Stimulated activated CD8-positive, alpha-beta memory T cell treated with anti-CD3 and anti-CD28 coated beads, Interleukin-7, amount 100 ng/mL, for 1 hour (primary cell): ENCODE measurements at places on chromosomes 16 and 17.

DNA sequence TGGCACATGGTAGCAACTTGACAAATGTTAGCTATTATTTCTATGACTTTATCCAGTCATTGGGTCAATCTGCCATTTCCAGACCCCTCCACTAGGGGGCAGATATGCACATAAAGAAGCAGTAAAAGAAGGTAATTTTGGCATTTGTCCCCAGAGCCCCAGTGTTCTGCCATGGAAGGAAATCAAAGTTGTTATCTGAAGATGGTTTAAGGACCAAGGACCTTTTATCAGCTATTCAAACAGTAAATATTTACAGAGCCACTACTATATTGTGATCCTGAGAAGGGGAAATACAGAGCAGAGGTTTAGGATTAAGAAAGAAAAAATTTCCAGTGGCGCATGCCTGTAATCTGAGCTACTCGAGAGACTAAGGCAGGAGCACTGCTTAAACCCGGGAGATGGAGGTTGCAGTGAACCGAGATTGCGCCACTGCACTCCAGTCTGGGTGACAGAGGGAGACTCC is 20.0 kb downstream of the TRAF4 start:
- peak; percentile 49 for DNase-seq

DNA sequence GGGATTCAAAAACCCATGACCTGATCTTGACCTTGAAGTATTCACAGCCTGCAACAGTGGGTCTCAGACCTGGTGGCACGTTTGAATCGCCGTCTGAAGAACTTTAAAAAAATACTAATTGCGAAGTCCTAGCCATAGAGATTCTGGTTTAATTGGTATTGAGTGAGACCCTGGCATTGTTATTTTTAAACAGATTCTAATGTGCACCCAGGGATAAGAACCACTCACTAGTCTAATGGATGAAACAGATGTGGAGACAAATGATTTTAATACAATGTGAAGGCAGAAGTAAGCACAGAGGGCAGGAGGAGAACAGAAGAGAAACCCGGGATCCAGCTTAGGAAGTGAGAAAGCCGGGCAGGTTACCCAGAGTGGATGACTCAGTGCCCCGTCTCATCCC is 21.2 kb downstream of the TMEM98 start:
- DNase-seq = no peak

DNA sequence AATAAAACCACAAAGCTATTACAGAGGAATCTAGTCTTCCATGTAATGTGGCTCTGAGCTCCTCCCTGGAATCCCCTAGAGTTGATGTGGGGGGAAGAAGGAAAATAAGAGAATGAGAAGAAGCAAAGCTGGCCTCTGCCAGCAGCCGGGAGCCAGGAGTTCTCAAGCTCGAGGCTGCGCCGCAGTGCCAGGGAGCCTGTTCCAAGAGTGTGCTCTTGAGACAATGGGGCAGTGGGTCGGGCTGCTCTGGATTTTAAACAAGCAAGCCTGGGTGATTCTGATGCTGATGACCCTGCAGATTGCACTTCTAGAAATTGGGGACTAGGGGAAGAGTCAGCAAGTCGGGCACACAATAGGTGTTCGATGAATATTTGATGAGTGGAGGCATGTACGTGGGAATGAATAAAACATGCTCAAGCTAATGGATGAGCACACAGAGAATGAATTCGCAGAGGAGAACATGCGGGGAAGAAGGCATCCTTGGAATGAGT is 119.9 kb downstream of the CMIP start:
- DNase-seq = no peak

DNA sequence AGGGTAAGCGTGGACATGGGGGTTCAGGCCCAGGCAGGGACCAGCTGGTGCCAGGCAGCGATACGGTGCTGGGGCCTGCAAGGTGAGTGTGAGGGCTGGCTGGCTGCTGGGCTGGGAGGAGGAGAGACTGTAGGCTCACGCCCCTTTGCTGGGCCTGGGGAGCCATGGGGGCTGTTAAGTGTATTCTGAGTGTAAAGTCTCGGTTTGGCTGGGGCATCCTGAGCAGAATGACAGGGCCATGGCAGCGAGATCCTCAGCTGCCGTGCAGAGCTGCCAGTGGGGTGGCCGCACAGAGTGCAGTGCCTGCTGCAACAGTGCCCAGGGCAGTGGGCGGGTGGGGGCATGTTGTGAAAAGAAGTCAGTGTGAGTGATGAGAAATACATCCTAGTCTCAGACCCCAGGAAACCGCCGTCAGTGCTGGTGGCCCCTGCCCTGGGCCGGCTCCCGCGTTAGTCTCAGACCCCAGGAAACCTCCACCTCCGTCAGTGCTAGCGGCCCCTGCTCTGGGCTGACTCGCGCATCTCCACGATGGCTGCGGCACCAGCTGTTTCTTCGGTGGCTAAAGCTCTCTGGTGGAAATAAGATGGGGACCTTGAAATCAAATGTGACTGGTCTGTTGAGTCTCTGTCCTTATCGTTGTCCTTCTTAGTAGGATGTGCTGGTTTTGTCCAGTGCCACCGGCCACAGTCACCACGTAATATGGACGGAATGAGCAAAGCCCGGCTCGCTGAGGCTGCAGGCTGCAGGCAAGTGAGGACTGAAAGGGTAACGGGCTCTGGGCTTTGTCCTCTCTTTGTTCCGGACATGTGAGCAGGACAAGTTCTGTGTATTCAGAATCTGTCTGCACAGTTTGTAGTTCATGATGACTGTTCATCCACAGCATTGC is 22.9 kb downstream of the ACSF3 start:
- no peak for DNase-seq

- DNase-seq = no peak
These were observed 33.0 kb downstream of the ANKFN1 start for GRCh38 chr17:56186222-56186786.

DNA sequence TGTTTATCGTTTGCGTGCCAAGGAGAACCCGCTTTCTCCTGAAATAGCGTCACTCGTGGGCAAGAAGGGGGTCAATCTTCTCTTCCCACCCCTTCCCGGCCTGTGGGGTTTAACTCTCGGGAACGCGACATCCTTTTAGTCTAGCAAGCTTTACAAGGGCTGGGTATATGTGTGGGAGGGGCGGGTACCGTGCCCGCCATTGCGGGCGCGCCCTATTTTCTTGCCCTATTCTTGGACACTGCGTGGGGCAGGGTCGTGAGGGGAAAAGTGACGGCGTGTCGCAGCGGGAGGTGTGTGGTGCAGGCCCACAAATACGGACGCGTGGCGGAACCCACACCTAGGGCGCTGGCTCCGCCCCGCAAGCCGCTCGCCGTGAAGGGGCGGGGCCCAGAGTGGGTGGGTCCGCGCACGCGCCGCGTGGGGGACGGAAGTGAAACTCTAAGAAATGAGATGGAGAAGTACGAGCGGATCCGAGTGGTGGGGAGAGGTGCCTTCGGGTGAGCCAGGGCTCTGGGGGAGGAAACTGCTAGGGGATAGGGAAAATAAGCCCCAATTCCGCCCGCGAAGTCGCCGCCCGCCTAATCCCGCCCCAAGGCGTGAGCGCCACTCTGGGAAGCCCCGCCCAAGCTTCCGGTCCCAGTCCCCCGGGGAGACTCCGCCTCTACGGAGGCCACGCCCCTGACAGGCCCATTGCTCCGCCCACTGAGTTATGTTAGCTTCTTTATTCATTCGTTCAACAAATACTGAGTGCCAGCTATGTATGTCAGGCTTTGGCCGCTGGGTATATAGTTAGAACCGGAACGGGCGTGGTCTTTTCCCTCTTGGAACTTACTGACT is at the start of gene NEK8:
NEK8 (plus strand) TSS at position 425 of the 837 bp plus-strand sequence; CDS start at position 451, 26 bp downstream.
- DNase-seq = peak; percentile 94

DNA sequence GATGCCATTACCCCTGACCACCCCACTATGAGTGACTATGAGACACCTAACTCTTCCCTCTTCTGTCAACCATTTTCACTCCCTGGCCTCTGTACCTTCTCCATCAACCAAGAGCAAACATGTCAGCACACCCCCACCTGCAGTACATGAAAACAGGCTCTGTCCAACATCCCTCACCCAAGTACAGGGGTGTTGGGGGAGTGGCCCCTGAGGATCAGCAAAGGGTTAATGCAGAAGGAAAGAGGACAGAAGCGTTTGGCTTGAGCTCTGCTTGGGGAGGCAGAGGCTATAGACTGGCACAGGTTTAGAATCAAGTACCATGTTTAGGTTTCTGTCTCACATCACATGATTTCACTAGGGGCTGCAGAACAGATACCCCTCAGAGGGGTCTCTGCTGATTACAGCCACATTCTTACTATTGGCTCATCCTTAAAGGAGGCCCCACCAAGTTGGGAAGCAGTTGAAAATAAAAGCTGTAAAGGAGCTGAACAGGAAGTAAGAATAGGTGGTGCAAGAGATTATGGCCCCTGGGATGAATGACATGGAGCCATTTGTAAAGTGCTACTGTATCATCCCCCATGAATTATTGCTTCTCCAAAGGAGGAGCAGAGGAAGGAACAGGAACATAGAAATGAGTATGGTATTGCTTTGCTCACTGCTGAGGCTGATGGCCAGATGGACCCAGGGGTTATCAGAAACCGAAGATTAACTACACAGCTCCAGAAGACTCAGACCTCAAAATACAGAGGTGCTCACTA is 2.4 kb upstream of the PSMC3IP start:
- no peak for DNase-seq

GRCh38 chr17:8762012-8762411 is 3.7 kb upstream of the SPDYE4 start:
- DNase-seq = no peak

DNA sequence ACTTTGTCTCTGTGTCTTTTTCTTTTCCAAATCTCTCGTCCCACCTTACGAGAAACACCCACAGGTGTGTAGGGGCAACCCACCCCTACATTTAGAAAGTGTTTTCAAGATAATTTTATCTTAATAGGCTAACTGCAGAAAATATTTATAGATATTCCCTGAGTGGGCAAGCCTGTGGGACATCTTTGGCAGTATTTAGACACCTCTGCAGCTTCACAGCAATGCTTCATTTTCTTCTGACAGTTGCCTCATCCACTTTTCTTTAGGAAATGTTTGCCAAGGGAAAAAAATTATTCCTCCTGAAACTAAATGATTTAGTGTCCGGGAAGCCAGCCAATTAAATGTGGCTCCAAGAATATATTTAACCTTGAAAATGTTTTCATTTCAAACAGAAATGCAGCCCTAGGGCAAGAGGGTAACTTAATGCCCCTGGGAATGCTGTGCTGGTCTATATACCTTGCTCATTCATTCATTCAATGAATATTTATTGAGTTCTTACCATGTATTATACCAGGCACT is 290.4 kb downstream of the ABCC12 start:
- DNase-seq = no peak

GRCh38 chr17:77792626-77793025 is 165.9 kb upstream of the TNRC6C start:
- no peak for DNase-seq

DNA sequence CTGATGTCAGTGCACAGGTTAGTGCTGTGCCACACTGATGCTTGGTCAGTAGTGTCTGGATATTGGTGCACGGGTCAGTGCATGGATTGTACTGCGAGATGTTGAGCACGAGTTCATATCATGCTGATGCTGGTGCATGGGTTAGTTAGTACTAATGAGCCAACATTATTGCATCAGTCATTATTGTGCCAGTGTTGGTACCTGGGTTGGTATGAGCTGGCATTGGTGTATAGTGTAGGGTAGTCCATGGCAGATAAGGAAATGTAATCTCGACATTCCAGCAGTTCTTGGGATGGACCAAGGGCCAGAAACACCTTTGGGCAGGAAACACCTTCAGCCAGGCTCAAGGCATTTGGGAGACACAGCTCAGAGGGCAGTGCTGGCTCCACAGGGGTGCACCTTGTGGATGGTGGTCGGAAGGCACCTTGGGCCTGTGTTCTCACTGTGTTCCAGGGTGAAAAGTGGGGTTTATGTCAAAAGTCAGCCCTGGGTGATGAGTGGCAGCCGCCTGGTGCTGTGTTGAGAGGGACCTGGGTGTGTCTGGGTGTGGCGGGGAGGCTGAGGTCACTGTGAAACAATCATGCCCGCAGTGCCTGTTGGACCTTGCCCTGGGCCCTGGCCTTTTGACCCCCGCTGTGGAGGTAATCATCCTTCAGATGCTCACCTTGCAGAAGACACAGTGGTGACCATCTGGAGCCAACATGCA is 100.7 kb upstream of the ZNF469 start:
- DNase-seq = no peak

- no peak for DNase-seq
These were observed 144.4 kb downstream of the PCTP start for GRCh38 chr17:55895112-55895759.

GRCh38 chr16:86572041-86572521 is 5.5 kb downstream of the FOXC2 start:
- DNase-seq = no peak

DNA sequence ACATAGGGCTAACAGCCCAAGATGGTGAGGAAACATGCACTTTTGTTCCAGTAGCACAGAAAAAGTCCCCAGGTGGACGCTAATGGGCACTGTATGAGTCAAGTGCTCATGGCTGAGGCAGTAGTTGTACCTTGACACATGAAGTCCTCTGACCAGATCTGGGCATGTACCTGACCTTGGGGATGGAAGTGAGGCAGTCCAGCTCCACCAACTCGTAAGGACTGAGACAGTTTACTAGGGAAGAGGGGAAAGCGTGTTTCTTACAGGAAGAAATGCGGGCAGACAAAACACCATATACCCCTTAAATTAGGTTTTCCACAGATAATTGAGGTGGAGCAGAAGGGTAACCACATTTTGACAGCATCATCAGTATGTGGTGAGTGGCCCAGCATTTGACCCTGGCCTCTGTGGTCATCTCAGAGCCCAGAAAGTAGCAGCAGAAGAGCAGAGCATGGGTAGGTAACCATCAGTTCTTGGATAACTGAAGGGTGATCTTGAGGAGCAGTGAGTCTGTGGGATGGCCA is 32.4 kb upstream of the METTL9 start:
- no peak for DNase-seq

GRCh38 chr16:77612596-77612995 is 109.7 kb upstream of the NUDT7 start:
- no peak for DNase-seq

DNA sequence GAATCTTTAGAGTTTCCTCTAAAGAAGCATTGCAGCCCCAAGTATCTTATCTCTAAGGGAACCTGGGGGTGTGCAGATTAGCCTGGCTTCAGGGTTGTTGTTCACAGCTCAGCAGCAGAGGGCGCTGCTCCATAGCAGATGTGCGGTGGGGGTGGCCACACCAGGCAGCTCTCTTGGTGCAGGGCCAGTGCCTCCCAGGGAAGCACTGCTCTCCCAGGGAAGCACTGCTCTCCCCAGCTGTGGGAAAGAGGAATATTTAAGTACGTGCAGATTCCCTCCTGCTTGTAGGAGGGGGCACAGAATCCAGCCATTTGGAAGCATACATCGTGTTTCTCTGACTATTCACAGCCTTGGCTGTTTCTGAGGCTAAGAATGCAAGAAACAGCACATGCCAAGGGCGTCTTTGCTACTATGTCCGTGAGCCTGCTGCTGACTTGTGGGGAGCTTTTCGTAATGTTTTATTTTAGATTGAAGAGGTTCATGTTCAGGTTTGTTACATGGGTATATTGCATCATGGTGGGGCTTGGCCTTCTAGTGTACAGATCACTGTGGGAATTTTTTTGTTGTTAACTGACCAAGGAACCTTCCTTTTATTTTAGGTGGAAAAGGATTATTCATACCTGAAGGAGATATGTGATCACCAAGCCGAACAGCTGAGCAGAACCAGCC is 217.8 kb downstream of the SPECC1 start:
- DNase-seq = peak; percentile 43

- no peak for DNase-seq
These were observed 123.9 kb downstream of the CPPED1 start for GRCh38 chr16:12679660-12680272.
